Smooth muscle cell of the pulmonary artery (primary cell): ENCODE measurements at places on chromosomes 7 and 10. TPM values are rescaled to one million over a fixed set of nuclear protein-coding genes. Genes with fewer than 3 reads are reported as not detected.

The LAMB1 gene
- 749 and 814 TPM in 2 replicates for total RNA-seq

The ITIH5 gene
- total RNA-seq = 3.6 and 24.9 TPM in 2 replicates

The SPDYE9 gene
- total RNA-seq = not detected in 2 replicates

The GTPBP10 gene
- total RNA-seq = 7.2 and 10.9 TPM in 2 replicates

The C10orf88 gene
- total RNA-seq = 12.3 and 19.0 TPM in 2 replicates

The PCDH15 gene
- total RNA-seq = not detected in 2 replicates

The NPSR1 gene
- not detected in 2 replicates for total RNA-seq

The MNX1 gene
- not detected in 2 replicates for total RNA-seq

The SAMD9L gene
- total RNA-seq = 14.1 and 25.1 TPM in 2 replicates

The CALU gene
- 911 and 1,126 TPM in 2 replicates for total RNA-seq

The PPP1R3C gene
- 195 and 201 TPM in 2 replicates for total RNA-seq

The FBXL15 gene
- total RNA-seq = 6.3 and 6.6 TPM in 2 replicates

The STOX1 gene
- 0.07 and 0.13 TPM in 2 replicates for total RNA-seq

The YWHAG gene
- total RNA-seq = 120 and 130 TPM in 2 replicates

The ZNF488 gene
- 0.13 TPM in 1 of 2 replicates, not detected in the other for total RNA-seq

The COL17A1 gene
- 0.20 and 1.1 TPM in 2 replicates for total RNA-seq

The CDC14C gene
- not detected in 2 replicates for total RNA-seq

The RARRES2 gene
- total RNA-seq = 0.65 and 1.7 TPM in 2 replicates

The TCAF2 gene
- 3.5 and 7.2 TPM in 2 replicates for total RNA-seq

The INMT gene
- 12.0 and 13.1 TPM in 2 replicates for total RNA-seq

The CHST15 gene
- total RNA-seq = 1.7 and 4.1 TPM in 2 replicates

The CH25H gene
- total RNA-seq = 0.20 and 0.78 TPM in 2 replicates

The WEE2 gene
- not detected in 2 replicates for total RNA-seq

The OR2A7 gene
- total RNA-seq = 0.07 and 0.40 TPM in 2 replicates

The SERPINE1 gene
- 1,589 and 2,809 TPM in 2 replicates for total RNA-seq
